ENCODE measurements at places on chromosomes 2 and 18.

DNA sequence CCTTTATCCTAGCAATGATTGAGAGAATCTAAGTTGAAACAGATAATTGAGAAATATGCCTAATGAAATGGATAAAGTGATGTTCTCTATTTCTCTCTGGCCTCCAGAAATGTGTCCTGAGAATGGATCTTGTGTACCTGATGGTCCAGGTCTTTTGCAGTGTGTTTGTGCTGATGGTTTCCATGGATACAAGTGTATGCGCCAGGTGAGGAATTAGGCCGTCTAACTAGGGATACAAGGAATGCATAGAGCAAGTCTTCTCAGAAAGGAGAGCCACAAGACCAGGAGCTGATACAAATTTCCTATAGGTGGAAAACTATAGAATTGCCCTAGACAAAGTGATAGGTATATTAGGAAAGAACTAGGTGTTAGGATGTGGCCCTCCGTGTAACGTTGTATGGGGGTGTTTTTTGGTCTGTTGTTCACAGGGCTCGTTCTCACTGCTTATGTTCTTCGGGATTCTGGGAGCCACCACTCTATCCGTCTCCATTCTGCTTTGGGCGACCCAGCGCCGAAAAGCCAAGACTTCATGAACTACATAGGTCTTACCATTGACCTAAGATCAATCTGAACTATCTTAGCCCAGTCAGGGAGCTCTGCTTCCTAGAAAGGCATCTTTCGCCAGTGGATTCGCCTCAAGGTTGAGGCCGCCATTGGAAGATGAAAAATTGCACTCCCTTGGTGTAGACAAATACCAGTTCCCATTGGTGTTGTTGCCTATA, 592 bp upstream of the CAD start:
- peaks cover 37% of the 10 kb centered on the region for H3K4me1 ChIP-seq
- peaks cover 62% of the 10 kb centered on the region for H3K36me3 ChIP-seq
- peak overlapping the region; percentile 93 for H3K4me3 ChIP-seq
- peak; percentile 3 for DNase-seq
- peak overlapping the region; percentile 87 for H3K27ac ChIP-seq

- H3K4me1 ChIP-seq: no peaks in the 10 kb centered on the region
- no peak overlapping the region for H3K4me3 ChIP-seq
- H3K27ac ChIP-seq: no peak overlapping the region
Measured at GRCh38 chr2:217279556-217279955, 419.7 kb upstream of the TNP1 start.

DNA sequence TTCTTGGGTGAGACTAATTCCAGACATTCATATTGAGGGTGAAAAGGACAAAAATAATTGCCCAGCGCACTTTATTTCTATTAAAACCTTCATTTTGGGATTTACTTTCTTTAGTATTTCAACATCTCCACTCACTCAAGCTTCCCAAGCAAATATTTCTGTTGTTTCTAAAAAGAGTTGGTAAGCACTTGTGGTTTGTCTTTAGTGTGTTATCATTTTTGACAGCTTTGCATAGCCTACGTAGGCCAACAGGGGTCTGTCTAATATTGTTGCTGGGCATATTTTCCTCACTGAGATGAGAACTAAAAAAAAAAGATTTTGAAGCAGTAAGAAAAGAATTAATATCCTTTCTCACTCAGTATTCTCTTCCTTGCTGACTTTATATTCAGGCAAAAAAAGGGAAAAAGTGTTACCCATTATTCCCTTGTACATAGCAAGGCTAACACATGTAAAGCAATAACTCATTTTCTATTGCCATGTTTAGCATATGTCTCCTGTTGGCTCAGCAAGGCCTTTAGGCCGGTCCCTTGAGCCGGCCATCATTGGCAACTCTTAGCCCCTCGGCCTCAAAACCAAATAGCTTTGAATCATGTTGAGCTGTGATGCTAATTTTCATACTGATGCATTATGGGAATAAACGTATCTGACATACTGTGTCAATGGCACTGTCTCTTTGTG, 494.2 kb downstream of the ARHGAP15 start:
- DNase-seq: no peak
- no peaks in the 10 kb centered on the region for H3K27me3 ChIP-seq
- H3K4me3 ChIP-seq: no peak overlapping the region
- no peaks in the 10 kb centered on the region for H3K4me1 ChIP-seq

DNA sequence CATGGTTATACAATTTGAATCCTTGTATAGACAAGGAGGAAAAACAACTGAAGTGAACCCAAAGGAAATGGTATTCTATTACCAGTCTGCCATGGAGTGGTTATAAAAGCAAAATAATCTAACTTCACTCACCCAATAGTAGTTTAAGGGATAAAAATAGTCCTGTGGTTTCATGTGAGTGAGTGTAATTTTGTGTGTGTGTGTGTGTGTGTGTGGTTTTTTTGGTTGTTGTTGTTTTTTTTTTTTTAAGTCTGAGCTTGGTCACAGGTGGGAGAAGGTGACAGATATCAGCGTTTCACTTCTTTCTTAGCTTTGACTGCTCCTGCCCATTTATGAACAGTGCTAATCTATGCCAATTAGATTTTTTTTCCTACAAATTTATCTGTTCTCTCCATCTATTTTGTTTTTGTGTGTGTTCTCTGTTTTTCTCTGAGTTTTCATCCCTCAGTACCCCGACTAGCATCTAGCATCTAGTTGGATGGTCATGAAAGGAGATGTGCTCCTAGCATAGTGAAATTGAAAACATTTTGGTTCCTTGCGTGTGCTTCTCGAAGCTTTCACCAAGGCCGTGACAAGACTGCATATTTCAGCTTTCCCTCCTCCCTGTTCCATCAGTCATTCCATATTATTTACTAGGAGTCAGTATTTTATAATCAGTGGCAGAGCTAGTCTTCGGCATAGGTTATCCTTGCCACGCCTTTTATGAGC, 200.1 kb upstream of the DTNA start:
- DNase-seq: no peak
- no peaks in the 10 kb centered on the region for H3K27me3 ChIP-seq
- H3K4me3 ChIP-seq: no peak overlapping the region

DNA sequence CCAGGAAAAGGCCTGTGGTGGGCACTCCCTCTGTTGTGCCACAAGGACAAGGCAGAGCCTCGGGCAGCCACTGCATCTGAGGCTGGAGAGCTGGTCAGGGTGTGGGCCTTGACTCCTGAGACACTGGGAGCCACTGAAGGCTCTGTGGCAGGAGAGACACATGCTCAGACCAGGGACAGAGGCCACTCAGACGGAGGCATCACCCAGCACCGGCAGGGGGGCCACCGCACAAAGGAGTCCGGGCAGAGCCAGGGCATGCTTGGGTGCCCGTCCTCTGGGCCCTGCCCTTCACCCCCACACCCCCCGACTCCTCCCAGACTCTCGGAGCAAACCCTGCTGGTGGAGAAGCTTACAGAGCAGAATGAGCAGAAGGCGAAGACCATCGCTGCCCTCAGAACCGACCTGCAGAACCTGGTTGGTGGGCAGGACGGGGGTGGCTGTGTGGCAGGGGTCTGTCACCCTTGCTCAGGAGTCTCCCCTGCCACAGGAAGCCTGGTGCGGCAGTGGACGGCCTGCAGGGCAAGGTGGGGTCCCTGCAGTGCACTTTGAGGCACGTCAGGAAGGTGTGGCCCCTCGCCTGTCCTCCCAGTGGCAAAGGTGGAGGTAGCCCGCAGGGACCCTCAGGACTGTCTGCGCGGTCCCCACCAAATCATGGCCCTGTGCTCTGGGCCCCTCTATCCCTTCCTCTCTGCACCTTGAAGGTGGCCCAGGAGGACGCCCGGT, 26.0 kb downstream of the CROCC2 start:
- H3K4me1 ChIP-seq: no peaks in the 10 kb centered on the region
- no peaks in the 10 kb centered on the region for H3K36me3 ChIP-seq
- H3K4me3 ChIP-seq: no peak overlapping the region

GRCh38 chr2:3780477-3781402, 77.4 kb downstream of the DCDC2C start:
- DNase-seq: peak; percentile 86
- peaks cover 11% of the 10 kb centered on the region for H3K4me1 ChIP-seq
- H3K27me3 ChIP-seq: peaks cover 29% of the 10 kb centered on the region
- H3K36me3 ChIP-seq: no peaks in the 10 kb centered on the region
- H3K4me3 ChIP-seq: peak overlapping the region; percentile 29

GRCh38 chr2:85811180-85812093, 57.6 kb downstream of the ATOH8 start:
- H3K36me3 ChIP-seq: no peaks in the 10 kb centered on the region
- no peak for DNase-seq
- H3K27ac ChIP-seq: no peak overlapping the region
- H3K4me3 ChIP-seq: no peak overlapping the region
- H3K27me3 ChIP-seq: peaks cover 3% of the 10 kb centered on the region

DNA sequence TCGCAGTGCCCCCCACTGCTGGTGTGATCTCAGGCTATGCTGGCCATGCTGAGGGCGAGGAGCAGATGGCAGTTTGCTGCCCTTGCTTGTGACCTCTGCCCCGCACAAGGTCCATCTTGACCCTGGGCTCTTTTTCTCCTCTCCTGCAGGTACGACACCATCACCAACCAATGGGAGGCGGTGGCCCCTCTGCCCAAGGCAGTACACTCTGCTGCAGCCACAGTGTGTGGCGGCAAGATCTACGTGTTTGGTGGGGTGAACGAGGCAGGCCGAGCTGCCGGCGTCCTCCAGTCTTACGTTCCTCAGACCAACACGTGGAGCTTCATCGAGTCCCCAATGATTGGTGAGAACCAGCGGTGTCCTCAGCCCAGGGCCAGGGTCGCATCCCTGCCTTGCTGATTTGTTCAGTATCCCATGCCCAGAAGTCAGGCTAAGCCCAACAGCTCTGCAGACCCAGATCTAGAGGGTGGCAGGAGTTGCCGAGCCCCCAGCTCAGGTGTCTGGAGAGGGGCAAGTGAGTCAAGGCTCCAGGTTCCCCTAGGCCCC, 223.8 kb downstream of the ATAD2B start:
- no peaks in the 10 kb centered on the region for H3K27me3 ChIP-seq
- H3K27ac ChIP-seq: no peak overlapping the region
- no peak for DNase-seq
- H3K36me3 ChIP-seq: peaks cover 7% of the 10 kb centered on the region

- peak; percentile 84 for DNase-seq
- H3K27me3 ChIP-seq: no peaks in the 10 kb centered on the region
- H3K27ac ChIP-seq: peak overlapping the region; percentile 90
- peaks cover 66% of the 10 kb centered on the region for H3K4me1 ChIP-seq
- H3K36me3 ChIP-seq: peaks cover 34% of the 10 kb centered on the region
Measured at GRCh38 chr2:207123335-207123744, 42.4 kb downstream of the KLF7 start.

DNA sequence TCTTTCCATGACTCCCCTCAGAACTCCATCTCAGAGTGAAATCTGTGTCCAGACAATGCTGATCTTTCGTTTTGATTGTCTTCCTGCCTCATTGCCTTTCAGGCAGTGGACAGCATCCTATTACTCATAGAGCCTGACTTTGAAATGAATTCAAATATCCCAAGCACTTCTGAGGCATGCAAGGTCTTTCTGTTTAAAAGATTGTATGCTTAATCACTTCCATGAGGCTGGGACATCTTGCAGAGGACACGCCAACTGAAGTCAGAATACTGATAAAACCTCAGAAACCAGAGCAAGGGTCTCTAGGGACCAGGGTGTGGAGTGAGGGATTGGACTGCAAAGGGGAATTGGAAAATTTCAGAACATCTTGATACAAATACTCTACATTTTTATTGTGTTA, 836.5 kb upstream of the ID2 start:
- peaks cover 6% of the 10 kb centered on the region for H3K27me3 ChIP-seq
- DNase-seq: no peak
- H3K27ac ChIP-seq: no peak overlapping the region
- peaks cover 40% of the 10 kb centered on the region for H3K4me1 ChIP-seq
- H3K36me3 ChIP-seq: peaks cover 2% of the 10 kb centered on the region
- no peak overlapping the region for H3K4me3 ChIP-seq

GRCh38 chr2:192035731-192036442, 158.8 kb downstream of the TMEFF2 start:
- no peaks in the 10 kb centered on the region for H3K36me3 ChIP-seq
- no peaks in the 10 kb centered on the region for H3K4me1 ChIP-seq
- no peak overlapping the region for H3K27ac ChIP-seq
- H3K4me3 ChIP-seq: no peak overlapping the region
- DNase-seq: no peak

DNA sequence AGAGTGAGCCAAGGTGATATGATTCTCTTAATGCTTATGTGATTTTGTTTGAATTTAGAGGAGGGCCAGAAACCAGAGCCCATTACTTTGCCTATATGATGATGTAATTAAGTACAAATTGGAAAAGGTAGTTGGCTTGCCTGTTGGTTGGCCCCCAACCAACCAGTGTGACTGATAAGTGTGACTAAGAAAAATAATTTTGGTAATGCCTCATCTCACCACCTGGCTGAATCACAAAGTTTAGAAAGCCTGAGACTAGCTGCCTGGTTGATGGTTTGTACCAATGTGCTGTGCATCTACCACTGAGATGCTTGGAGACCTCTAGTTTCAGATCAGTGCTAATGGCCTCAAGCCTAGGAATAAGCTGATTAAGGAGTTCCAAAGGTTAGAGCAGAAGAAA, 338.7 kb downstream of the CDH2 start:
- no peak overlapping the region for H3K27ac ChIP-seq
- no peaks in the 10 kb centered on the region for H3K27me3 ChIP-seq
- H3K36me3 ChIP-seq: no peaks in the 10 kb centered on the region
- no peak overlapping the region for H3K4me3 ChIP-seq

DNA sequence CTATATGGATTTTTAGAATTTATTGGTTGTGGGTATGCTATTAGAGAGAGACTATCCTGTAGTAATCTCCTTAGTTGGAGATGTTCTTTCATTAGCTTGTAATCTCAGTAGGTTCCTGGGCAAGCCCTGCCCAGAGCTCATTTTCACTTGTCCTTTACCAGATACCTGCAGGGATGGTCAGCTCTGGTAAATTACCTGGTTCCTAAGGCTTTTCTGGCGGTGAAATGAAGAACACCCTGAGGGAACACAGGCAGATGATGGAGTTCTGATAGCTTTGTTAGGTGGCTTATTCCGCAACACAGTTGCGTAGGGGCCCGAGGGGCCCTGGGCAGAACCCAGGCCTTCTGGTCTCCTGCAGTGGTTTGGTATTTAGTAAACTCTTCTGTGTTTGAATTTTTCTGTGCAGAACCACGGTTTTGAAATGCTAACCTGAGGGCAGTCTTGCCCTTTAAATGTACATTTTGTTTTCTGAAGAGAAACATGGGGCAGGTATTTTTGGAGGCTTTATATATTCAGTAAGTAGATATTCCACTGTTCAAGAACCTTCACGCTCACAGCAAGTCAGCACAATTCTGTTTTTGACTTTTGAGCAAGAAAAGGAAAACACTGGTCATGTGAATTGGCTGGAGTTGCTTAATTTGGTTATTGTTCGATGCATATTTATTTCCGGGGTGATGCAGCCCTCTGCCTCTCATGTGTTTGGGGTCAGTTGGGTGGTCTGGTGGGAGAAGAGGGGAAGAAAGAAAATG, 22.4 kb downstream of the ZNF532 start:
- H3K4me1 ChIP-seq: peaks cover 8% of the 10 kb centered on the region
- no peak overlapping the region for H3K27ac ChIP-seq
- no peak for DNase-seq
- H3K4me3 ChIP-seq: no peak overlapping the region
- peaks cover 6% of the 10 kb centered on the region for H3K27me3 ChIP-seq
- H3K36me3 ChIP-seq: no peaks in the 10 kb centered on the region

- no peaks in the 10 kb centered on the region for H3K36me3 ChIP-seq
- H3K4me3 ChIP-seq: no peak overlapping the region
- H3K27ac ChIP-seq: no peak overlapping the region
- DNase-seq: no peak
- peaks cover 4% of the 10 kb centered on the region for H3K27me3 ChIP-seq
- no peaks in the 10 kb centered on the region for H3K4me1 ChIP-seq
Measured at GRCh38 chr2:47945046-47945781, 38.9 kb upstream of the FBXO11 start.
